NCI-H2171 (cell line): ENCODE measurements at places on chromosomes 3 and 15.

GRCh38 chr3:67781218-67781617 is 126.8 kb upstream of the SUCLG2 start:
- DNase-seq: no peak

DNA sequence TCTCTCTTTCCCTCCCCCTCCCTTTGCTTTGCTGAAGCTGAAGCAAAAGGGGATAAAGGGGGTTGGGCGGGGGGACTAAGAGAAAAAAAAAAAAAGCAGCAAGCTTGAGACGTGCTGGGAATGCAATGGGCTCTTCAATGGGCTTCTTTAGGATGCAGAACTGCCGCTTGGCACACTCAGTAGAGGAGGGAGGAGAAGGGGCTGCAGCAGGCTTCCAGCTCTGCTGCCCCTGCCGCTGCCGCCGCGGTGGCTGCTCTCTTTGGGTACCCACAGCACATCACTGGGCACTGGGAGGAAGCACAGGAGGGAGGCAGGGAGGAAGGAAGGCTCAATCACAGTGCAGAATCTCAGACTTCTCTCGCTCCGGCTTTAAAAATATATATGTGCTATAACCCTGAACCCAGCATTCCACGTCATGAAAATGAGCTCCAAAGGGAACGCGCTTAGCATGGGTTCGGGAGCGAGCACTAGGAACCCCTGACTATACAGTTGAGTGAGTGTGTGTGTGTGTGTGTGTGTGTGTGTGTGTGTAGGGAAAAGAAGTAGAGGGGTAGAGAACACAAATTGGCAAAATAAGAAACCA is 3.5 kb downstream of the SLITRK3 start:
- no peak for DNase-seq

GRCh38 chr3:50272911-50273688 is 4.2 kb downstream of the SEMA3B start:
- peak; percentile 35 for DNase-seq

GRCh38 chr3:76735152-76735551 is 304.7 kb upstream of the ROBO2 start:
- no peak for DNase-seq

DNA sequence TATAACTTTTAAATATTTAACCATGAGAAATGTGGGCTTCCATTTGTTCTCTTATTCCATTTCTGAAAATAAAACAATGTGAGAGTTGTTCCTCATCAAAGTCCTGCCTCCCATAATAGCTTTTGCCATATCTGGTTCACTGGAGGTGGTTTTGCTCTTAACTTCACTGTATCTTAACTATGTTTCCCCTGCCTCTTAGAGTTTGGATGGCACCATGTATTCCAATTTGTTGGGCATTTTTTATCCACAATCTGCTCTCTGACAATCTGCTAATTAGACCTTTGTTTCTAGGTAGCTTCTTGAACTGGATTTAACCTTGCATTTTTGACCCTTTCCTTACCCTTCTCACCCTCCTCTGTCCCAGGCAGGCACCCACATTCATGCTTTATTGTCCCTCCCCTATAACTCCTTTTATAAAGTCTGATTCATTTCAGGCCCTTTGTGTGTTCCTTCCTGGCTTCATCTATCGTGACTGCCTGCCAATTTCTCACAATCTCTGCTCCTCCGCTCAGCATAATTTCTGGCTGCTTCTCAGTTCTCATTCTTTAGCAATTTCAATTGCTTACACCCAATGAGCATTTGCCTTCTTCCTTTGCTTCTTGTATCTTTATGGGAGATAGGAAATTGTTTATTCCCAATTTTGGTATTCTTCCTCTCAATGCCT is 144.2 kb upstream of the ARHGEF26 start:
- DNase-seq: no peak

DNA sequence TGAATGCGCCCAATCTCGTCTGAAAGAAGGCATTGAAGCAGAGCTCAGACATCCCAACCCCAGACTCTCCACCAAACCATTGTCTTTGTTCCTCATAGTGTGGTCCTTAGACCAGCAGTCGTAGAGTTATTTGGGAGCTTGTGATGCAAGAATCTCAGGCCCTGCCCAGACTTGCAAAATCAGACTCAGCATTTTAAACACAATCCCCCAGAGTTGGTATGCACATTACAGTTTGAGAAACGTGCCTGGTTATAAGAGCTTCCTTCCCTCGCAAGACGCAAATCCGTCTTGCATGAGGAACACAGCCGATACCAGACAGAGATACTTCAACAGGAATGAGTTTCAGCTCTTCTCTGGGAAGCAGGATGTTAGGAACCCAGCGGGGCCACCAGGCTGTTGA is 38.9 kb upstream of the IREB2 start:
- no peak for DNase-seq

- no peak for DNase-seq
Observed at GRCh38 chr3:154040283-154040682, 80.9 kb upstream of the ARHGEF26 start.

DNA sequence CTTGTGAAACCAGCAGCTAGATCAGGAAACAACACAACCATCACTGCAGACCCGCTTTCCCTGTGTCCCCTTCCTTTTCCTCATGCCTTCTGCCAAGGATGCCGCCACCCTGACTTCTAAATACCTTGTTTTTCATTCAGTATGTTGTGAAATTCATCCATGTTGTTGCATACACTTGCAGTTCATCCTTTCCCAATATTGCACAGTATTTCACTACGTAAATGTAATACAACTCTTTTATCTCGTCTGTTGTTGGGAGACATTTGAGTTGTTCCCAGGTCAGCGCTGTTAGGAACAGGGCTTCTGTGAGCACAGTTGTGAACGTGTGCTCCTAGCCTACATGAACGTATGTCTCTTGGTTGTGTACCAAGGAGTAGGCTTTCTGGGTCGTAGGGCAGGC is 24.2 kb downstream of the TLNRD1 start:
- DNase-seq: no peak

DNA sequence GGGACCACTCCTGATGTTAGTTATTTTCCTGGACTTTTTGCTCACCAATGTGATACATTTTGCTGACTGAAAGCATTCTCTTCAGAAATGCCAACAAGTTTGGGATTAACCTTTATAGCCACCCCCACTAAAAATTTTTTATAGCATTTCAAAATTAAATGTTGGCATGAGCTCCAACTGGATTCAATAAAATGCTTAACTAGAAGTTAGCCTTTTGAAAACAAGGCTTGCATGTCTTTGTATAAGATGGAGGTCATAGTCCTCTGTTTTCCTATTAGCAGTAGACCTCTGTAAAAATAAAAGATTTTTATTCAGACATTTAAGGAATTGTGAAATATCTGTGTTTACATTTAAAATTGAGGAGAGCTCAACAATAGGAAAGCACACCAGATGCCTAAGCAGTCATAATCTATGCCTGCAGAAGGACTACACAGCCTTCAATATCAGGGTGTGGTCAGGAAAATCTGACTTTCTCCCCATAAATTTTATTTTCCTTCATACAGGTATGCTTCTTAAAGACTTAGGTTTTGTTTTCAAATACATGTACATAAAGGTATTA is 87.2 kb downstream of the DNAJC13 start:
- no peak for DNase-seq

DNA sequence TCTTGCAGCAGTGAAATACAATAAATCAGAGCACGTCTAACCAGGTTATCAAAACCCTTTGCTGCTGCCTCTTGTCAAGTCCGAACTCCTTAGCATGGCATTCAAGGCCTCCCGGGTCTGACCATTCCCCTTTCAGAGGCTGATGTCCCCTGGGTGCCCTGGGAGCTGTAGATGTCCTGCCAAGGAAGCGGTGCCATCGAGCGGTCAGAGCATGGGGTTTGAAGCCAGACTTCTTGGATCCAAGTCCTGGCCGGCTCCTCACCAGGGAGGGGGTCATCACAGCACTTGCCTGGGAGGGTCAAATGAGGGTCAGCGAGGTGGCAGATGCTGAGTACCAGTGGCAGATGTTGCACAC is 496 bp downstream of the TF start:
- DNase-seq: no peak

- no peak for DNase-seq
Observed at GRCh38 chr3:69761896-69762767, 22.9 kb downstream of the MITF start.

DNA sequence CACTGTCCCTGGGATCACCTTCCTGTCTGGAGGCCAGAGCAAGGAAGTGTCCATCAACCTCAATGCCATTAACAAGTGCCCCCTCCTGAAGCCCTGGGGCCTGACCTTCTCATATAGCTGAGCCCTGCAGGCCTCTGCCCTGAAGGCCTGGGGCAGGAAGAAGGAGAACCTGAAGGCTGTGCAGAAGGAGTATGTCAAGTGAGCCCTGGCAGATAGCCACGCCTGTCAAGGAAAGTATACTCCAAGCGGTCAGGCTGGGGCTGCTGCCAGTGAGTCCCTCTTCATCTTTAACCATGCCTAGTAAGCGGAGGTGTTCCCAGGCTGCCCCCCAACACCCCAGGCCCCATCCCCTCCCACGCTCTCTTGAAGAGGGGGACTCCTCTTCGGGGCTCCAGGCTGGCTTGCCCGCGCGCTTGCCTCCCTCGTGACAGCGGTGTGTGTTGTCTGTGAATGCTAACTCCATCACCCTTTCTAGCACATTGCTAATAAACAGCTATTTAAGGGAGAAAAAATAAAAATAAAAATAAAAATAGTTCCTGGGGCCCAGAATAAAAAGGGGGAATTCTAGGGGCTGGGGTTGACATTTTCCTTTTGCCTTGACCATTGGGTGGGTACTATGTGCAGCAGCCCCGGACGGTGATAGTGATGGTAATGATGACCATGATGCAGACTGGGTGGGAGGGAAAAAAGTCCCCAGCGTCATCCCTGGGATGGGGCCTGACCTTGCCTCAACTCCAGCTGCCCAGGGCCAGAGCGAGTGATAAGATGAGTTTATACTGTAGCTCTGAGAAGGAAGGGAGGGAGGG is 3.3 kb upstream of the ALAS1 start:
- DNase-seq: no peak

DNA sequence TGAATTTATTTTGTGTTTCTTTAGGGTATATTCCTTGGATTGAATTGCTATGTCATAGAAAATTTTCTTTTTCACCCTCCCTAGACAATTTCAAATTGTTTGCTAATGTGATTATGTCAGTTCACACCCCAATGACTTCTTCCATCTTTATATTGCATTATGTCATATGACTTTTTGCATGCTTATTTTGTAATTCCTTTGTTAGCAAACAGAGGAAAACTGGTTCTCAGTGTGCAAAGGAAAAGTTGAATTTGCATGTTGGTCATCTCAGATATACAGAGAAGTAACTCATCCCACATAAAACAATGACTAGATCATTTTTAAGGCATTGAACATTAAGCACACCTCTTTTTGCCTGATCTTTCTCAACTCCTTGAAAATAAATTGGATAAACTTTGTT is 3.3 kb upstream of the RNF13 start:
- DNase-seq: no peak

GRCh38 chr3:62525281-62525680 is 151.9 kb upstream of the FEZF2 start:
- peak; percentile 16 for DNase-seq

GRCh38 chr3:66179793-66180192 is 41.0 kb upstream of the SLC25A26 start:
- DNase-seq: no peak

GRCh38 chr15:73632670-73633058 is 525 bp downstream of the NPTN start:
- no peak for DNase-seq

- no peak for DNase-seq
Observed at GRCh38 chr15:82921242-82921641, 31.3 kb downstream of the HOMER2 start.

DNA sequence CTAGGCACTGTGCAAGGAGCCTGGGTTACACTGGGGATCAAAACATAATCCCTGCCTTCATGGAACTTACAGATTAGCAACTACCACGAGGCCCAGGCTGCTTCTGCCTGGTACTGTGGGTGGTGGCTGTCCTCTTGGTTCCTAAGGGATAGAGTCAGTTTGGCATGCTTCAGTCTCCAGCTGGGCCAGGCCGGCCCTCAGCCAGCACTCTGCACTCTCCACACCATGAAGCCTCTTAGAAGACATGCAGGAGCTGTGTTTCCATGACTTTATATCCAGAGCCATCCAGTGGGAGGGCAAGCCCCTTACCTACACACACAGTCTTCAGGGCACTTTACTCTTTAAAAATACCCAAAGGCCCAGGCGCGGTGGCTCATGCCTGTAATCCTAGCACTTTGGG is 54.4 kb downstream of the ATP1B3 start:
- DNase-seq: no peak

DNA sequence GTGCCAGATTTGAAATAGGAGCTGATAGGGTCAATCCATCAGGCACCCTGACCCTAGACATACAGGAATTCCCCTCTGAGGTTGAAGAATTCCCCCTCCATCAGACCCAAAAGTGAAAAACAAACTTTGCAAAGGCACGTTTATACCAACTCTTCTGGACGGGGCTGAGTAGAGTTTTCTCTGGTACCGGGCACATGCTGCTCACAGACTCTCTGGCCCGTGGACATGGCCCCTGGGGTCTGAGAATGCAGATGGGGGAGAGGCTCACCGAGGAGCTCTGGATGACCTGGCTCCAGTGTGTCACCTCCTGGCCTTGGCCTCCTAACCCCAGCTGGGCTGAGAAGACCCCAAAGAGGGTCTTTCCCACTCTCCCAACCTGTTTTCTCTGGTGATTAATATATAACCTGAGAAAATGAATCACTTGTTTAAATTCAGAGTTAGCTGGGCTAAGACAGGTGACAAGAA is 11.2 kb upstream of the LIPC start:
- DNase-seq: no peak

GRCh38 chr15:39174332-39174731 is 406.5 kb upstream of the THBS1 start:
- DNase-seq: no peak

GRCh38 chr3:111768571-111769100 is 90.4 kb upstream of the PHLDB2 start:
- DNase-seq: no peak

DNA sequence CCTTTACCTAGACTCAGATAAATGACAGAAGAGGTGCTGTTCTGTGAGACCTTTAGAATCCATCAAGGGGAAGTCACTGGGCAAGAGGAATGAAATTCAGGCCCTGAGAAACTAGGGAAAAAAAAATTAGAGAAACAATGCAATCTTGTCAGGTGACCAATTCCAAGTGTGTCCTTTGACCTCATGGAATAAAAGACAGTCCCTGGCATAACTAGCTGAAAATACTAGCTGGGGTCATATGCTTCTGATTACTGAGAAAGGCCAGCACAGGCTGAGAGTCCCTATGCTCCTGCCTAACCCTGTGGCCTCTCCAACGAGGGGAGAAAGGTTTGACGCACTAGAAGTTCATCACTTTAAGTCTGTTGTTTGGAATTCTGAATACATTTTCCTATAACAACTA is 167.3 kb downstream of the XXYLT1 start:
- no peak for DNase-seq
